ENCODE measurements at places on chromosomes 3 and 15.

DNA sequence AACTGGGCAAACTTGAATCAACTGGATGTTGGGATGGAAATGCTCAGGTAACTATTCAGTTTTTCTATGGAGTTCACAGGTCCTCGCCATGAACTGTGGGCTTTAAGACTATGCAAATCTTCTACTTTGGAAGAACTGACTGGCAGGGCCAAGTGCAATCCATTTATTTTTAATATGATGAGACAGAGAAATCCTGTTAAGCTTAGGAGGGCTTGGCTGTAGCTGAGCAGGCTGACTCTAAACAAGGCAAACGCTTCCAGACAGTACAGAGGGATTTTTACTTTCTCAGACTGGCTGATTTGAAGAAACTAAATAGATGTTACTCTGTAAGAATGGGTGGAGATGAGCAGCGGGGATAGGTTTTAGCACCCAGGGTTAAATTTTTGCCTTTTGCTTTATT lies 194.2 kb upstream of the ICE2 start:
- no peak for DNase-seq

DNA sequence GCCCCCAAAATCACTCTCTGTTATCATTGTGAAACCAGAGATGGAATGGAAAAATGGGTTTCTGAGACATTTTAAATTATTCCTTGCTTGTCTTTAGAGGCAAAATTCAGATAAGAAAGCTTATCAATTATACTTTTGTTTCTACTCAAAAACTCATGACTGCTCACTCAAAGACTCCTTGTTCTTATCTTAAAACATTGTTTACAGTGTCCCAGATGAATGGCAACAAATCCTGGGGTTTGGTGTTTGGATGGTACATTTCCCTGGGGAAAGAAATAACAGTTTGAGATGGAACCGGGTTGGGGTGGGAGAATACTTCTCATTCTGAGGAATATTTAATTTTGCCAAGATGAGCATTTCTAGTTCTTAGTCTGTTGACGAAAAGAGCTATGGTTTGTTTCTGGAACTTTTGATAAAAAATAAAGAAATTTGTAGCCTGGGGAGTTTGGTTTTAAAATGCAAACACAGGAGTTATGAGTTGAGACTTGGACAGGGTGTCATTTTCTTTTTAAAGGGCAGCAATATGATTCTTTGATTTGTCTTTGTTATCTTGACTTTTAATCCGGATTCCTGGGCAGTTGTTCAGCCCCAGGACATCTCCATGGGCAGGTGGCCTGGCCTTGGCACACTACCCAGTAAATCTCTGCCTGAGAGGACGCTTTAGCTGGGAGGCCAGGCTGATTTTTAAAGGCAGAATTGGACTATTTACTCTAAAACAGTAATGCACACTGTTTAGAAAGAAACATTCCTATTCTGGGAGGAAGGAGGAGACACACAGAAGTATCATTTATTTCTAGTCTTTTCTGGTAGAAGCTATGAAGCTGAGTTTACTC lies 32.4 kb downstream of the BTD start:
- no peak for DNase-seq

DNA sequence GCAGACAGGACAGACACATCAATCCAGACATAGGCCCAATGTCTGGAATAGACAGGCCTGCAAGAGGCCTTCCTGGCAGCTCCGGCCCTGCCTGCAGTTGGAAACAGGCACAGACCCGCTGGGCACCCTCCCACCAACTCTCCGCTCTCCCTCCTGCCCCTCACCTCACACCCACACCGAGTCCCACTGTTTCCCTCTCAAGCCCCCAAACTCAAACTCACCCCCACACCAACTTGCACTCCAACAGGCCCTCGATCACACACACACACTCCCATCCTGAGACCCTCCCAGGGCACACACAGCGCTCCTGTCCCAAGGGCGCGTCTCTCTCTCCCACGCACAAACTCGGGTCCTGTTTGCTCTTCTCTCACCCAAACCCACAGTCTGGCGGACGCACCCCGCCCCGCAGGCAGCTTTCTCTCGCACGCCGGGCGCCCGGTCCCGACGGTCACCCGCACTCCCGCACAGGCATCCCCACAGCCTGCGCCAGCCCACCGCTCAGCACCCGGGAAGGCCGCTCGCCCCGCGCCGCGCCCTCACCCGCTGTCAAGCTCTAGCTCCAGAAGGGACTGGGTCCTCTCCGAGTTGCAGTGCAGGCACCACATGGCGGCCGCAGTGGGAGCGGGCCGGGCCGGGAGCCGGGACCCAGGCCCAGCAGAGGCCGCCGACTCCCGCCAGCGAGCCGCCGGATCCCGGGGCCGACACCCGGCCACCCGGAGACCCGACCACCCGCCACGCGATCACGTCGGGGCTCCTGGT lies 106.2 kb downstream of the IQSEC1 start:
- DNase-seq: no peak

GRCh38 chr3:169965562-169966427 lies 812 bp upstream of the SEC62 start:
- no peak for DNase-seq

GRCh38 chr3:98048586-98048985 lies 13.5 kb upstream of the GABRR3 start:
- DNase-seq: no peak

GRCh38 chr3:51673181-51673801 lies 2.2 kb downstream of the TEX264 start:
- no peak for DNase-seq

DNA sequence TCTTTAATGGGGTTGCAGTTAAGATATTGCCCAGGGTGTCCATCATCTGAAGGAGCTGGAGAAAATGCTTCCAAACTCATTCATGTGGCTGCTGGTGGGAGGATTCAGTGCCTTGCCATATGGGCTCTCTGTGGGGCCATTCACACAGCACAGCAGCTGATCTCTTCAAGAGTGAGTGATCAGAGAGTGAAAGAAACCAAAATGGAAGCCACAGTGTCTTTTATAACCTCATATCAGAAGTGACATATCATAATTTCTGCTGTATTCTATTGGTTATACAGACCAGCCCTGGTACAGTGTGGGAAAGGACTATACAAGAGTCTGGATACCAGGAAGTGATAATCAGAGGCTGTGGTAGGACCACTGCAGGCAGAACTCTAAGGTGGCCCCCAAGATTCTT lies 33.6 kb downstream of the HHLA2 start:
- DNase-seq: no peak

GRCh38 chr15:49558929-49559328 lies 61.7 kb downstream of the FAM227B start:
- DNase-seq: no peak

GRCh38 chr3:144564011-144564410 lies 592.4 kb downstream of the DIPK2A start:
- DNase-seq: no peak

GRCh38 chr3:42501681-42502428 lies 588 bp upstream of the VIPR1 start:
- DNase-seq: no peak

DNA sequence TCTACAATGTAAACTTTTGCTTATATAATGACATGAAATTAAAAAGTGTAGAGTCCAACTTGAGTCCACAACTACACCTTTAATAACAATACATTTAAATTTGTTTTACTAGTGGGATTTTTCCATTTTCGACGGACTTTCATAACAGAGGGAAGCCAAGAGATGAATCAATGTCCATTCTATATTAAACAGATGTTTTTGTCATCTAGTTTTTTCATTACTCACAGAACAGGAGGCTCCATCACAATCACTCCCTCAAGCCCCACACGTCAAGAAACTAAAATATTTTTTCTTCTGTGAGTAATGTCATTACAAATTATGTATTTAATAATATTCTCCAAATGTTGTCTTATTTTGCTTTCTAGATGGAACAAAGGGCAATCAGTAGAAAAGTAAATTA lies 932.9 kb downstream of the ROBO1 start:
- no peak for DNase-seq

DNA sequence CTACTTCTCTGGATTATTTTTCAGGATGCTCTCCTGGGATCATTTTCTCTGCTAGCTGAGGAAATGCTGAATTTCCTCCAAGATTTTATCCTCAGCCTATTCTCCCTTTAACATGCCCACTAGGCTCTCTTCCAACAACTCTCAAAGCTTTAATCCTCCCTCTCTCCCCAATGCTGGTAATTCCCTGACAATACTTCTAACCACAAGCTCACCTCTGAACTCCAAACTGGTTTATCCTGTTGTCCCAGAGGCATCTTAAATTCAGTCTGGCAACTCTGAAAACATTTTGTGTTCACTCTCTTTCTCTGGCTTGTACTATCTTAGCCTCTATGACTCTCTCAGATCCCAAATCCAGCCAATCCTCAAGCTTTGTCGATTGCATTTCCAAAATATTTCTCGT lies 490.3 kb downstream of the MECOM start:
- no peak for DNase-seq

- DNase-seq: no peak
Measured at GRCh38 chr3:26574766-26575165, 47.8 kb upstream of the LRRC3B start.

DNA sequence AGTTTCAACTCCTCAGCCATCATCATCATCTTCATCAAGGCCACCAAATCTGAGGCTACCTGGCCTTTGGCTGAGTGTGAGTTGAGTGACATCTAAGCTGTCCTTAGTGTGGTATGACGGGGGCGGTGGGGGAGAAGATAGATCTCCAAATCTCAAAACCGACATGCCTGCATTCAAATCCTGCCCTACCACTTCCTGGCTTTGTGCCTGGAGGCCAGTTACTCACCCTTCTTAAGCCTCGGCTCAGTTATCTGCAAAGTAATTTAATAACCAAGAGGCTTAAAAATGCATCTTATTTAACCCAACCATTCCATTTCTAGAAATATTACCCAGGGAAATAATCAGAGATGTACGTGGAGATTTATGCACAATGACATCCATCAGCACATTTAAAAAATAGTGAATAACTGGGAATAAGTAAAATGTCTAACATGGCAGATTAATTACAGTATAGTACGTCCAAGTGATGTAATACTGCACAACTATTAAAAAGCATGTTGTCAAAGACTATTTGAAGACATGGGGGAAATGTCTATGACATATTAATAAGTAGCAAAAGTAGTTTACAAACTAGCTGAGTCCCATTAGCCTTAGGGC lies 167.4 kb downstream of the NTRK3 start:
- no peak for DNase-seq

DNA sequence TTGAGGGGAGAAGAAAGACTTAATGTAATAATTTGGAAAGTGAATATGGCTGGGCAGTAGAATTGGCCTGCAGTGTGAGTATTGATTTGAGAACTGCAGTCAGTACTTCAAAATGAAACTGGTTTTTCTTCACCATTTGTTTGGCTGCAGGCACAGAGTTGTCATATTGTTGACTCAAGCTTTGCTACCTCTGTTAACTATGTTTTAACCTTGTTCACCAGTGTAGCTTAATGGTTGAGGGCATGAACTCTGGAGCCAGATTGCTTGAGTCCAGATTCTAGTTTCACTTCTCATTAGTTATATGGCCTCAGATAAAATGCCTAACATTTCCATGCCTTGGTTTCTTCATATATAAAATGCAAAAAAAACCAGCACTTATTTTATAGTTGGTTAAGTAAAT lies 64.1 kb downstream of the CFAP44 start:
- DNase-seq: no peak

All from hindlimb muscle (tissue), 1 donor.